ENCODE measurements at places on chromosomes 2 and 18.

- DNase-seq = peak; percentile 61
Measured at GRCh38 chr2:9201185-9201891, 5.3 kb upstream of the ASAP2 start.

- DNase-seq = no peak
Measured at GRCh38 chr2:31386172-31386571, 28.4 kb downstream of the XDH start.

GRCh38 chr18:43049021-43049420 is 66.5 kb downstream of the RIT2 start:
- peak; percentile 13 for DNase-seq

- no peak for DNase-seq
Measured at GRCh38 chr18:63962137-63962536, 7.7 kb upstream of the SERPINB8 start.

- no peak for DNase-seq
Measured at GRCh38 chr2:28980368-28981015, 606 bp upstream of the TOGARAM2 start.

GRCh38 chr2:168971261-168971660 is 59.9 kb downstream of the ABCB11 start:
- DNase-seq = no peak

DNA sequence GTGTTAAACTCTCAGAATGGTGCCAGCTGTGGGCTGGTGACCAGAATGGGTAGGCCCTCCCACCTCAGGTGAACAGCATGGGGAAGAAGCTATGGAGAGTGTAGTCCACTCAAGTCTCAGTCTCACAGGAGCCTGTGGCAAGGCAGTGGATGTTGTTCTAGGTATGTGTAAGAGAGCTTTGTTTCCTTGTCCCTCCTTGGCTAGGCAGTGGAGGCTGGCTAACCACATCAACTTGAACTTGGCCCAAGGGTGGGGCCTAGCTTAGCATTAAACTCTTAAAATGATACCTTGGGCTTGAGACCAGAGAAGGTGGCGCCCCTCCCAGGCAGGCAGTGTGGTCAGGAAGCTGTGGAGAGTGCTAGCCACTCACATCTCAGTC is 53.2 kb upstream of the SLC4A10 start:
- no peak for DNase-seq

DNA sequence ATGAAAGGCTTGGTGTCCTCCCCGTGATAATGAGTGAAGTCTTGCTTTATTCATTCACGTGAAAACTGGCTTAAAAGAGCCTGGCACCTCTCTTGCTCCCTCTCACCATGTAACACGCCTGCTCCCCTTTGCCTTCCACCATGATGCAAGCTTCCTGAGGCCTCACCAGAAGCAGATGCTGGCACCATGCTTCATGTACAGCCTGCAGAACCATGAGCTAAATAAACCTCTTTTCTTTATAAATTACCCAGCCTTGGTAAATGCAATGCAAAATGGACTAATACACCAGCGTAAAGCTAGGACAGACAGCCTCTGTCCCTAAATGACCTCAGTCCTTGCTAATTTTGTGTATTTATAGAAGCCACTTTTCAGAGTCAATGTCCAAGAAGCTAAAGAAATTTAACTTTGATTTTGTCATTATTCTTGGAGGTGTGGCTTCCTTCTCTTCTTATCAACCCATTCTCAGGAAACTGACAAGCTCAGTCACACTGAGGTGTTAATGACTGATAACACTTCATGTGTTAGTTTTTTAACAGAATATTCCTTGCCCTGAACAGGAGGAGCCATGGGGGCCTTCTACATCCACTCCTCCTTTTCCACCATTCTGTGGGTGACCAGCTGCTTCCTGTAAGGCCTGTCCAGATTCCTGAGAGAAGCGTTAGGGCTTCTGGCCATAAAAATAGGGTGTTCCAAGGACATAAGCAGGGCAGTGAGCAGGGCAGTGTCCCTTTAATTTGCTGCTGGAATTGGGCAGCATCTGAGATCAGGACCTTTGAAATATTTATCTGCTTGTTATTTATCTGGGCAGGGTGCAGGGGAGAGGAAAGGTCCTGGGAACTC is 38.0 kb upstream of the EPAS1 start:
- no peak for DNase-seq

GRCh38 chr18:12703096-12703567 is 290 bp downstream of the PSMG2 start:
- no peak for DNase-seq

DNA sequence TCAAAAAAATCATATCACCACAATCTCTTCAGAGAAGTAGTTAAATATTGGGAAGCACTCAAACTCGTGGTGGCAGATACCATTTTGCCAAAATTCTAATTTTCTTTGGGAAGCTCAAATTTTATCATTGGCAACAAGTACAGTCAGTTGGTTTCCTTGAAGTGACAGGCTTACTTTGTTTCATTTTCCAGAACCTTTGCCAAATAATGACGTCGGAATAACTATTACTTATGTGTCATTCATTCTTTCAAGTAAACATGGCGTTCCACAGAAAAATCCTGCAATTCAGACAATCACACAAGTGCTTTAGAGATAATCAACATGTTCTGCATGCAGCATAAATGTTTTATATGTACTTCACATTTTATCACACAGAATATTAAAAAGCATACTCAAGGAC is 5.4 kb downstream of the TTLL4 start:
- no peak for DNase-seq

GRCh38 chr2:68971591-68972231 is 2.7 kb upstream of the GKN1 start:
- peak; percentile 85 for DNase-seq

DNA sequence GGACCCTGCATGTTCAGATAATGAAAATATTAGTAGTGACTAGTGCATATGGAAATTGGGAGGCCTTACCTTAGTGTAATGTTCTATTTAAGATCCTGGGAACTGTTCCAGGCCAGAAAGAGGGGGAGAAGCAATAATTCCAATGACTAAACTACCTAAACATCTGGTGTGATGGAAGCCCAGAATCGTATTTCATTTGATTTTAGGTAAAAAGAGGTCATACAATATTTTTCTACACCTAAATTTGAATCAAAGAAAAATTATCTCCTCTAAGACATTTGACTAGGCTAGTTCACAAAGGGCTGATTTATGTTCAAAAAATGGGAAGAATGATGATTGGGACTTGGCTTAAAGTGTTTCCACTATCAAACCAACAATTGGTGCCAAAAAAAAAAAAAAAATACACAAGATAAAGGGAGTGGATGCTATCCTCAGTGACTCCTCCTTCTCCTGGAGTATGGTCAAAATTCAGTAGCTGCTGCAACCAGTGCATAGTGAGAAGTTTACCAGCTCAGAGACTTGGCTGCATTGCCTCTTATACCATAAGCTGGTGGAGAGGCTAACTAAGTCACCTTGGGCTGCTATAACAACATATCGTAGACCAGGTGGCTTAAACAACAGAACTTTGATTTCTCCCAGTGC is 1038.3 kb upstream of the ACVR2A start:
- DNase-seq = no peak

GRCh38 chr2:85648619-85649018 is 19.4 kb downstream of the SFTPB start:
- peak; percentile 75 for DNase-seq

GRCh38 chr2:233117811-233118647 is 57.9 kb downstream of the INPP5D start:
- peak; percentile 3 for DNase-seq

DNA sequence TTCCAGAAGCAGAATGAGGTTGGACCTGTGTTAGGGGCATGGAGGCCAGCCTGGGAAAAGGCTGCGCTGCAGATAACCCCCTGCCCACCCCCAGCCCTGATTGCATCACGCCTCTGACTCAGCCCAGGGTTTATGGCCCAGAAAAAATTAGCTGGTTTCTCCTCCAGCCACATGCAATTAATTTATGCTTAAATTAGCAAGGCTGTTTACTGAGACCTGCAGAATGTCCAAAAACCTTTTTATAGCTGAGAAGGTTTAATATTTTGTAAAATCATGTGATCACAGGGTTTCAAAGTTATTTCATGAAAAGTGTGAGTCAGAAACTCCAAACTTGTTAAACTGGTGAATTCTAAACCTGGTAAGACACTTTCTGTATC is 123.1 kb upstream of the HDAC4 start:
- DNase-seq = no peak

DNA sequence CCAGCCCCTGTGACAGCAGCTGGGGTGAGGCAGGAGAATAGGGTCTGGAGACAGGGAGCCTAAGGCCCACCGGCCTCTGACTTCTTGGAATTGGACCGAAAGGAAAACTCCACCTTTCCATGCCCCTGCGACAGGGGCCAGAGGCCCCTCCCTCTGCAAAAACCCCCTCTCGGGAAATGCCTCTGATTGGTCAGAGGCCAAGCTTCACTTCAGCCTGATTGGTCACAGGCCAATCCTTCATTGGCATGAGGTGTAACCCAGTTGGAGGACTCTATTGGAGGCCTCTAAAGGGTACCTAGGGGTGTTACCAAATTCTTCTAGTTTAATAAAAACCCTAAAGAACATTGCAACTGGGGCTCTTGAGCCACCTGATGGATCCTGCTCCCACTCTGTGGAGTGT is 5.7 kb upstream of the ACKR3 start:
- no peak for DNase-seq

- DNase-seq = no peak
Measured at GRCh38 chr18:55912919-55913318, 324.9 kb upstream of the TCF4 start.

- peak; percentile 79 for DNase-seq
Measured at GRCh38 chr2:237256887-237257286, 157.1 kb downstream of the COL6A3 start.

- DNase-seq = no peak
Measured at GRCh38 chr2:8388781-8389180, 293.1 kb upstream of the ID2 start.

DNA sequence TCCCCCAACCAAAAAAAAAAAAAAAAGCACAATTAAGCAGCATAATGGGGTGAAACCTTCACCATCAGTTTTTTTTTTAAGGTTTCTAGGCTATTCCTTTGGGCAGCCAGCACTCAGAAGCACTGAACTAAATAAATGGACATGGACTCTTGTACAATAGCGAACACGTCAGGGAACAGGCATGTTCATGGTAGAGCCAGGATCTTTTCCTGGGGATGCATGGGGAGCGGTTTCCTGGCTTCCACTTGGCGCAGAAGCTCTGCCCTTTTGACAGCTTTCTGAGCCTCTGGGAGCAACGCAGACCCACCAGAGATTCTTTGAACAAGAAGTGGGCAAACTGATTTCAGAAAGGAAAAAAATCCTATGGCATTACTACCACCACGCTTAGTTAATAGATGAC is 35.0 kb downstream of the ALPK2 start:
- peak; percentile 39 for DNase-seq

GRCh38 chr2:121135168-121135853 is 149.7 kb downstream of the TFCP2L1 start:
- no peak for DNase-seq
